NCI-H146 (cell line): ENCODE measurements at places on chromosomes 7 and 10.

GRCh38 chr7:90988516-90988915 lies 275.7 kb upstream of the FZD1 start:
- peak; percentile 89 for DNase-seq

GRCh38 chr7:8211725-8212096 lies 50.3 kb downstream of the ICA1 start:
- DNase-seq = peak; percentile 14

DNA sequence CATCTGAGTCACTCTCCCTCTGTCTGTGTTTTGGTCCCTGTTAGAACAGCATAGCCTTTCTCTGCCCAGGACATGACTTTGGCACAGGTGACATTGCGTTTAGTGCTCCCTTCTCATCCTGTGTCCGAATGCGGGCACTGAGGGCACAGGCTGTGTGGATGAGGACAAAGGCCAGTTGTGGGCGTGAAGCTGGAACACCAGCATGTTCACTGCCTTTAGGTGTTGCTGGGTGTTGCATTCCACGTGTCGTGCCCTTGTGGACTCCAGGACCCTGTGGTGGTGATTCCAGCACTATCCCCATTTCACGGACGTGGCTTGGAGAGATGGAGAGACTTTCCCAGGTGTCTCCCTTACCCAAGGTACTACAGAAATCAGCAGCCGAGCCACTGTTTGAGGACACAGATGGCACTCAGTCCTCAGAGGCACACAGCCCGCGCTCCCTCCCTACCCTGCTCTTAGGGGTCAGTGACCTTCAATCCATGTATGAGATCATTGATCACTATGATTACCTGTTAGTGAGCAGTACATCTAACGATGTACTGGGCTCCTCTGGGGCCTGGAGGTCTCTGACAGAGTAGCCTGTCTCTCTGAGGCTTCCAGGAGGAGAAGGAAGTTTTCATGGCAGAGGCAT lies 917 bp upstream of the CNPY1 start:
- no peak for DNase-seq

DNA sequence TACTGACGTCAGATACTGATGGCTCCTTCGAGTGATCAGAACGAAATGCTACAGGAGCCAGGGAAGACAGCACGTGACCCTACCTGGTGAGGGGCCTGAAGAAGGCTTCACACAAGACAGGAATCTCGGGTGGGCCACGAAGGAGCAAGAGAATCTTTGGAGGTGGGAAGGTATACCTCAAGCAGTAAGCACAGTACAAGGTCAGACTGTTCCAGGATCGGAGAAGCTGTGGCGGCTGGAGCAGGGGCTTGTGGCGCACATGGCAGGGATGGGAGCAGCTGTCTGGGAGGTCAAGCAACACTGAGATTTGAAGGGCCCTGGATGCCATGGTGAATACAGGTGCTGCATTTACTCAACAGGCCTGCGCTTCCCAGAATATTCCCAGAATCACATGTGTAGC lies 45.4 kb downstream of the C10orf143 start:
- DNase-seq = no peak

GRCh38 chr10:21518641-21519396 lies 6.7 kb downstream of the SKIDA1 start:
- DNase-seq = peak; percentile 57

DNA sequence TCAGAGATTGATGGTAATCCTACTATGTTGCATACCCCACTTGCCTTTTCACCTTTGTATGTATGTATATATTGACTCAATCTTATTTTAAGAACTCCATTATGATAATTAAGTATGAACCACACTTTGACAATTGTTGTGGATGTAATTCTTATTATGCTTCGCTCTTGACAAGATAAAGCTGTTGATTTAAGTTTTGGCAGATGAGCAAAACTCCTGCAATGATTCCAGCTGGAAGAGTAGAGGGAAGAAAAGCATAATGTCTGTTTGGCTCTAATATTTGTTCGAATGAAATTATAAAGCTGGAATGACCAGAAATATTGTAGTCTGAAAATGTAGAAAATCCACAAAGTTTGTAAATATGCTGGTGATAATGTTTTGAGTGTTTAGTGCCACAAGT lies 83.8 kb upstream of the AKR1E2 start:
- no peak for DNase-seq

- no peak for DNase-seq
Observed at GRCh38 chr7:82141427-82141826, 302.1 kb downstream of the CACNA2D1 start.

- DNase-seq = no peak
Observed at GRCh38 chr7:26100406-26101339, 51.3 kb upstream of the NFE2L3 start.

DNA sequence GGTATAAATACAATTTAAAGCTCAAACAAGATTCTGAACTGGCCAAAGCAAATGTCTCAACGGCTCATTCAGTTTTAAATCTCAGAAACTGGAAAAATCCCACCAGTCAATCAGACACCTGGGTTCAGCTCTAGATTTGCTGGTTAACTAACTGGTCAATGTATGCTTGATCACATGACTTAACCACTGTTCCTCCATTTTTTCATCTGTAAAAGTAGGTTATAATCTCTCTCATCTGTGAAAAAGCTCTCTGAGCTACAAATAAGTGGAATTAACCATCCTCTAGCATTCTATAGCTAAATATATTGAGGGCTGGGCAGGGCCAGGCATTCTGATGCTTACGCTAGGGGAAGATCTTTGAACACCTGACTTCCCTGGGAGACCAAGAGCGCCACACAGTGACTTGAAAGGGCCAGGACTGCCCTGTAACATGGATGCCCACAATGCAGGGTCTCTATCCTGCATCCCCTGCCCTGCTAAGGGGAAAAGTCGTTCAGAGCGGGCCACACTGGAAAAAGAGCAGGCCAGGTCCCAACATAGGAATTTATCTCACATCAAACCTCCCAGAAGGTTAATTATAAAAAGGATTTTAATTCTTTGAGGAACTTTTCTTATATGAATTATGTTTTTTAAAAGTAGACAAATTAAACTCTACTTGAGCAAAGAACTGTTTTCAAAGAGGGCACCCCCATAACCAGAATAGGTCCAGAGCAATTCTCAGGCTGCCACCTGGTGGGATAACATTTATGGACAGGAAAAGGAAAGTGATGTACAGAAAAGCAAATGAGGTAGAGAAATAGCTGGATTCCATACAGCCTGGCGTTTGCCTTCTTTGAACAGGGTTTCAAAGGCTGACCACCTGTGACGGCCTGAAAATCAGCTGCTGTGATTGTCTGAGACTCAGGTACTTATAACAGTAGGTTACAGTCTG lies 1.8 kb downstream of the RP9 start:
- DNase-seq = peak; percentile 17

GRCh38 chr7:141416650-141417270 lies 134.4 kb upstream of the AGK start:
- DNase-seq = peak; percentile 18

- DNase-seq = no peak
Observed at GRCh38 chr7:70360557-70360956, 762.3 kb downstream of the AUTS2 start.
